GM10248 (cell line): ENCODE measurements at places on chromosomes 3 and 15.

GRCh38 chr3:176855901-176856486, 341.3 kb downstream of the TBL1XR1 start:
- no peak for DNase-seq

DNA sequence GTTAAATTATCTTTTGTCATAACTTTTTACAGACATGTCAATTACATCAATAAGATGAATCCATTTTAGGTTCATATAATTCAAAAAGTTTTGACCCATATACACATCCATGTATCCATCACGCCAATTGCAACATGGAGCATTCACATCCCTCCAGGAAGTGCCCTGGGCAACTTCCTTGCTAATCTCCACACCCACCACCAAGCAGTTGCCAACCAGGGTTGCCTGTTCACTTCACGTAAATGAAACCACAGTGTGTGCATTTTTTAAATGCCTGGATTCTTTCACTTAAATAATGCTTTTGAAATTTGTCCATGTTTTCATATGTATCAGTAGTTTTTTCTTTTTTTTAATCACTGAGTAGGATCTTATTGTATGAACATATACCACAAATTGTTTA, 40.7 kb upstream of the LYZL4 start:
- DNase-seq, result no peak

GRCh38 chr3:75985432-75985831, 200.1 kb upstream of the ZNF717 start:
- no peak for DNase-seq

GRCh38 chr3:177109688-177110330, 87.5 kb downstream of the TBL1XR1 start:
- no peak for DNase-seq

- no peak for DNase-seq
These were observed 3.1 kb downstream of the CPLX3 start for GRCh38 chr15:74829486-74829885.

GRCh38 chr3:31422237-31422636, 110.5 kb upstream of the STT3B start:
- no peak for DNase-seq

DNA sequence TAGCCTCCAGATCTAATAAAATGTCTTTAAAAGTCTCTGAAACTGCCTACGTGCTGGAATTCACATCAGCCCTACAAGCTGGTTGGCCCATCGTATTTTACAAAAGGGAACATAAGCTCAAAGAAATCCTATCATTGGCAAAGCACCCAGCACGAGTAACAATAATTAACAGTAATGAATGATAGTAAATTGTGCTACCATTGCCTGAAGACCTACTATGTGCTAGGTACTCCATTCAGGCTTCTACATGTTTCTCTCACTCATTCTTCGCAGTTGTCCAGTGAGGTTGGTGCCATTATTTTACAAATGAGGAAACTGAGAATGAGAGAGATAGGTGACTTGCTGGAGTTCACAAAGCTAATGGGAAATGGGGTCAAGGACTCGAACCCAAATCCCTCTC, 7.1 kb upstream of the EPHB3 start:
- DNase-seq, result no peak

DNA sequence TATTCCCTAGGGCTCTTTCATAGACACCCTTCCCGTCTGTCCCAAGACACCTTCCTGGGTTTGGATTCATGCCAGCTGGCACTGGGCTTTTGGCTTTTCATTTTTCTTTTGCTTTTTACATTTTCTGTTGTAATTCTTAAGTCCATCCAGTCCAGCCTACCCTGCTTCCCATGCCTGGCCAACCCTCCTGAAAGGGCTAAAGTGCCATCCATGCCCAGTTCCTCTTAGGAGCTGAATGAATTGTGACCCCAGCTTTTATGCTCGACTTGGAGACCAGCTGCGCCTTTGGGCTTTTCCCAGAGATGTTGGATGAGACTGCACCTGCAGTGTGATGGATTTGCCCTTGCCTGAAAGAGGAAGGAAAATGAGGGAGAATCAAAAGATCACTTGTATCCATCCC, 25.8 kb downstream of the LRRN1 start:
- DNase-seq, result no peak

GRCh38 chr3:181581656-181582055, 130.1 kb upstream of the SOX2 start:
- DNase-seq, result no peak

DNA sequence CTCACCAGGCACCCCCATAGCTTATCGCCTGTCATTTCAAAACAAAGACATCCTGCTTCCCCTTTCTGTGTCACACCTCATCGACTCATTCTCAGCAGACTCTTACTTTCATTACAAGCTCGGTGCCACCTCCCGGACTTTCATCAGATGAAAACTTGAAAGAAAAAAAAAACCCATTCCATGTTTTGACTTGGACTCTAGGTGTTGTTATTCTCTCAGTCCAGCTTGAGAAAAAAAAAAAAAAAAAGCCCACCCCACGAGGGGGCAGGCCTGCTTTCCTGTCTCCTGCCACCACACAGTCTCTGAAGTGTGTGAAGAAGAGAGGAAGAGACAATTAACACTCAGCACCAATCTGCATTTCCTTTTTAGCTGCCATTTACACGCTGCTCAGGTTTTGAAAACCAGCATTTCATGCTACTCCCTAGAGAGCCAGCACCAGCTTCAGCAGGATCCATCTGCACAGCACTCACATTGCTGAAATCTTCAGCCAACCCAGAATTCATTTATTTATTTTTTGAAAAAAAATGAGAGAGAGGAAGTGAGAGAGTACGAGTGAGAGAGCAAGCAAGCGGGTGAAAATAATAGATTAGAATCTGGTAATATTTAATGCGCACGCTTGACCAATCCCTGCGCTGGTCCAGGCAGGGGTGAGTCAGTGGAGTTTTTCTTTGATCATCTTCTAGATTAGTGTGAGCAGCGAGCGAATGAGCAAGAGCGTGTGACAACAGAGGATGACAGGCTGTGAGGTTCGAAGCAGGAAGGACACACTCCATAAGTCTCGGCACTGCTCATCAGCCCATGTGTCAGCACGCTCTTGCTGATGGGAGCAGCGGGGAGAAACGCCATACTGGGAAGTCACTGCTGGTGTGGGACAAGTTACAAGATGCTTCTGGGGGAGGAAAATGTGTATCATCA, 23.5 kb downstream of the ZNF80 start:
- DNase-seq, result peak; percentile 73

- DNase-seq, result no peak
These were observed 174.6 kb downstream of the ABHD5 start for GRCh38 chr3:43865351-43865750.

GRCh38 chr3:181999314-181999713, 287.6 kb downstream of the SOX2 start:
- peak; percentile 37 for DNase-seq

DNA sequence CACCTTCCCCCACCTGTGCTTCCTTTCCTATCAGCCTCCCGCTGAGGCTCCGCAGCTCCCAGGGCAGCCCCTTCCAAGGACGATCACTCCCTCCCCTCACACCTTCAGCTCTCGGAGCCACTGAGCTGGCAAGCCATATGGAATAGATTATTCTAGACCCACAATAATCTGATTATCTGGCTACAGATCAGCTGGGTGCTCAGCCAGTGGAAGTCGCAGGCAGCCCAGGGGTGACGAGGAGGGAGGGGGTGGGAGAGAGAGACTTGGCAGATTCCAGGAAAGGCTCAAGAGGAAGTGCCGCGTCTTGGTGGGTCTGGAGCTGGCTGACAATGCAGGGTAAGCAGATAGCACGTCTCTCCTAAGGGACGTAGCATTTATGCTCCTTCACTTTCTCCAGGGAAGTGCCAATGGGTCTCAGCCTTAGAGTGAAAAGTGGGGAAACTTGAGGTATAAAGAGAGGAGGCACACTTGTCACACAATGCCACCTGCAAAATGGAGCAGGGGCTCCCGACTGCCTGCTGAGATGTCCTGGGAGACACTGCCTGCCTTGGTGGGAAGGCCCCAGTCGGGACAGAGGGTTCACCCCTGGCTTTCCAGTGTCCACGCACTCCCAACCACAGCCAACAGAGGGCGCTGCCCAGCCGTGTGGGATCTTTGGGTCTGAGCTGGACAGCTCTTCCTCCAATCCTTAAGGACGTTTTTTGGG, 9.4 kb upstream of the MESP1 start:
- DNase-seq, result peak; percentile 88

- DNase-seq, result no peak
These were observed 15.3 kb downstream of the HDAC11 start for GRCh38 chr3:13495351-13495813.

GRCh38 chr3:74639681-74640080, 25.2 kb upstream of the CNTN3 start:
- DNase-seq, result no peak

DNA sequence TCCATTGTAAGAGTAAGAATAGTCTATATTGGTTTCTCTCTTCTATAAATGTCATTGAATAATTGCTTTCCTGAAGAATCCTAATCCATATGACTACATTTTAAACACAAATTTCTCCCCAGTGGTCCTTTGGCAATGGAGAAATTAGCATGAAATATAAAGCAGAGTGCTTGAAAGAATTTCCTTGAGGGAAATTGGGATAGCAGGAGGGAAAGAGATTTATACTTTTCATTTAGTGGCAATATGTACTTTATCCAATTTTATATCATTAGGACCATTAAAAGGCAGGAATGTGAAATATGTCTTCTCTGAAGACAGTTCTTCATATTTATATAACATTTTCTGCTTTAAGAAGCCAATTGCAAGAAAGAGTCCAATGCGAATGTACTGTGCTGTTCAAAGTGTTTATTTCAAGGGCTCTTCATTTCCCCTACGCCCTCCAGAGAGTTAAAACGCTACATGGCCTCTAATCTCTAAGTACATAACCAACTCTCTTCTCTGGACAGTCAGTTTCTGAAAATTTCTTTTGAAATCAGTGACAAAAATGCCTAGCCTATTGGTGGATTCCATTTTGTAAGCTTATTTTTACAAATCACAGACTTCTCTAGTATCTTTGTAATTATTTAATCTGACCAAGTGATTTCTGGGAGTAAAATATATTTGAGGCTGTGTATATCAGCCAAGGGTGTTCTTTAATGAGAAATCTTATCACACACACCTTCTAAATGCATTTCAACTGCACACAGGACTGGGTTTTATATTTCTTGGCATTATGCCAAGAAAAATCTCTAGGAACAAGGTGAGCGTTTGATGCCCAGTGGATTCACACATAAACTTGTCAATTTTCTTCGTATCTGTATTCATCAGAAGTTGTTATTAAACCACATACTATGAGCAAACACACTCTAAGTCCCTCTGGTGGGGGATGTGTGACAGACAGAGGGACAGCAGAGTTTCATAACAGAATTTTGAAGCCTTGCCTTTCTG, 51.2 kb downstream of the KCNAB1 start:
- no peak for DNase-seq
